ENCODE measurements at places on chromosomes 7 and 10.

DNA sequence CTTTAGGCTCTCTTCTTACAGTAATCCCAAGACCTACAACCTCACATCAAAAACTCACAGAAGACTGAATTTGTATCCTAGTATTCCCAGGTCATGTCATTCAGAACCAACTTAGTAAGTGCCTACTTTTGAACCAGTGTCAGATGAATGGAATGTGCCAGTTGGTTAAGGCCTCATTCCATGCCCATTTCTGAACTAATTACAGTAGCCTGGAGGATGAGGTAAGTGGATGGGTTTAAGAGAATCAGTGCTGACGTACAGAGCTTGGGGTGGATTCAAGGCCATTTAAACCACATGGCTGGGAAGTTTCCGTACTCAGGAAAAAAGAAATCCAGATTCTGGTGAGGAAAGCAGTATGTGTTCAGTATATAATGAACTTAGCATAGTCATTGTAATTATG is 21.9 kb upstream of the FOXP2 start:
- no peak for DNase-seq

DNA sequence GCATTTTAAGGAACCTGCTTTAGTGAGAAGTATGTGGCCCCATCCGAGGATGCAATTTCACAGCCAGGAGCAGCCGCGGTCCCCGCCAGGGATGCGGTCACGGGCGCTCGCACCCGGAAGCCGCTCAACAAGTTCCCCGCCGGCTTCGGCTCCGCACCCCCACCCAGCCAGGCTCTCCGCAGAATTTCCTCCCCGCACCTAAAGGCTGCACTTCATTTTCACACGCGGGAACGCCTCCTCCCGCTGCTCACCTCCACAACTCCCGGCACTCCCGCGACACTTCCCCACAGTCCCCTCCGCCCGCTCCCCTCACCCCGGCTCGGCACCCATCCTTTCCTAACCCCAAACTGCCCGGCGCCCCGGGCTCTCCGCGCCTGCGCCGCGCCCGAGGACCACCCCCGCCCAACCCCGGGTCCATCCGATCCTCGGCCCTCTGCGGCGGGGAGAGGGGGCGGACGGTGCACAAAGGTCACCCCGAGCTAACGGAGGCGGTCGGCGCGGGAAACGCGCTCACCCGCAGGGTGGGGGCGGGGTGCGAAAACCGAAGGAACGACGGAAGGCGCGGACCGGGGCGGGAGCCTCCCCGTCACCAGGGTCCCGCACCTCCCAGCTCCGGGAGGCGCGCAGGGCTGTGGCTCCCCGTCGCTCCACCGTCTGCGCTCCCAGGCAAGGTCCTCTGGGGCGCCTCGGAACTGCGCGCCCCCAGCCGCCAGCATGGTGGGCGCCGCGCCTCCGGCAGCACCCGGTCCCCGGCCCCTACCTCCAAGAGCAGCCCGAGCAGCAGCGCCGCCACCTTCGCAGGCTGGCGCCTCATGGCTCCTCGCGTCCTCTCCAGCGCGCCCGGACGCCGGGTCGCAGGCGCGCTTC is 558 bp downstream of the VOPP1 start:
- peak; percentile 72 for DNase-seq

GRCh38 chr10:101888251-101888949 is 44.8 kb upstream of the KCNIP2 start:
- DNase-seq = no peak

- peak; percentile 51 for DNase-seq
Observed at GRCh38 chr7:150378115-150378852, 846 bp upstream of the ZNF775 start.

- DNase-seq = no peak
Observed at GRCh38 chr7:101854084-101854865, 36.8 kb downstream of the CUX1 start.

- DNase-seq = no peak
Observed at GRCh38 chr10:116510565-116510964, 35.2 kb upstream of the PNLIP start.

- DNase-seq = no peak
Observed at GRCh38 chr10:49662169-49662830, 17.2 kb upstream of the C10orf53 start.

GRCh38 chr10:117476716-117477115 is 65.8 kb upstream of the EMX2 start:
- DNase-seq = no peak

DNA sequence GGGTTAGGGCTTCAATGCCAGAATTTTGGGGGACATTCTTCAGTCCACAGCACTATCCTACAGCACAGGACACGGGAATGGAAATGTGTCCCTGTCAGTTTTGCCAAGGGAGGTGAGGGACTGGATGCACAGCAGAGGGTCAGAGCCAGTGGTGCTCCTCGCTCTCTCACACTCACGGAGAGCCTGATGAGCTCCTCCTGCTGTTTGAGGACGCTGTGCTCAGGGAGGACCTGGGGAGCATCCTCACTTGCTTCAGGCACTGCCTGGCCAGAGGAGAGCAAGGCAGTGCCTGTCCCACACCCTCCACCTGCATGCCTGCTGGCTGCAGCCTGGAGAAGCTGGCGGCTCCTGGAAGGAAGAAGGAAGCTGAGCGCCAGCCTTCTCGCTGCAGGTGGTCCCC is 58.6 kb downstream of the RAMP3 start:
- no peak for DNase-seq

DNA sequence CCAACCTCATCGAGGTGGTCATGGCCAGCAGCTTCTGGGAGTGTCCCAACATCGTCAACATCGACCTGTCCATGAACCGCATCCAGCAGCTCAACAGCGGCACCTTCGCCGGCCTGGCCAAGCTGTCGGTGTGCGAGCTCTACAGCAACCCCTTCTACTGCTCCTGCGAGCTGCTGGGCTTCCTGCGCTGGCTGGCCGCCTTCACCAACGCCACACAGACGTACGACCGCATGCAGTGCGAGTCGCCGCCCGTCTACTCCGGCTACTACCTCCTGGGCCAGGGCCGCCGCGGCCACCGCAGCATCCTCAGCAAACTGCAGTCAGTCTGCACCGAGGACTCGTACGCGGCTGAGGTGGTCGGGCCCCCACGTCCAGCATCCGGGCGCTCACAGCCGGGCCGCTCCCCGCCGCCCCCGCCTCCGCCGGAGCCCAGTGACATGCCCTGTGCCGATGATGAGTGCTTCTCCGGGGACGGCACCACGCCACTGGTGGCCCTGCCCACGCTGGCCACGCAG is 75.0 kb downstream of the ELFN1 start:
- no peak for DNase-seq

- no peak for DNase-seq
Observed at GRCh38 chr10:100182908-100183307, 2.9 kb downstream of the ERLIN1 start.

GRCh38 chr7:131562941-131563340 is 6.5 kb upstream of the PODXL start:
- DNase-seq = no peak

GRCh38 chr10:115674496-115674895 is 581.3 kb downstream of the ATRNL1 start:
- no peak for DNase-seq

DNA sequence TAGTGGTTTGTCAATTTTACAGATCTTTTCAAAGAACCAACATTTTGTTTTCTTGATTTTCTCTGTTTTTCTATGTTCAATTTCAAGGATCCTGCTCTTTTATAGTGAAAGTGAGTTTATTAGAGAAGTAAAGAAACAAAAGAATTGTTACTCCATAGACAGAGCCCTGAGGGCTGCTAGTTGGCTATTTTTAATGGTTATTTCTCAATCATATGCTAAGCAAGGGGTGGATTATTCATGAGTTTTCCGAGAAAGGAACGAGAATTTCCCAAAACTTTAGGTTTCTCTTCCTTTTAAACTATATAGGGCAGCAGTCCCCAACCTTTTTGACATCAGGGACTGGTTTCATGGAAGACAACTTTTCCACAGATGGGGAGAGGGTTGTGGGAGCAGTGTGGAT is 165.0 kb downstream of the CCSER2 start:
- no peak for DNase-seq

GRCh38 chr7:94701555-94701973 is 45.6 kb upstream of the SGCE start:
- no peak for DNase-seq

- no peak for DNase-seq
Observed at GRCh38 chr7:92631067-92631849, 41.1 kb upstream of the FAM133B start.

GRCh38 chr7:135718794-135719437 is 9.1 kb downstream of the SLC13A4 start:
- DNase-seq = no peak

DNA sequence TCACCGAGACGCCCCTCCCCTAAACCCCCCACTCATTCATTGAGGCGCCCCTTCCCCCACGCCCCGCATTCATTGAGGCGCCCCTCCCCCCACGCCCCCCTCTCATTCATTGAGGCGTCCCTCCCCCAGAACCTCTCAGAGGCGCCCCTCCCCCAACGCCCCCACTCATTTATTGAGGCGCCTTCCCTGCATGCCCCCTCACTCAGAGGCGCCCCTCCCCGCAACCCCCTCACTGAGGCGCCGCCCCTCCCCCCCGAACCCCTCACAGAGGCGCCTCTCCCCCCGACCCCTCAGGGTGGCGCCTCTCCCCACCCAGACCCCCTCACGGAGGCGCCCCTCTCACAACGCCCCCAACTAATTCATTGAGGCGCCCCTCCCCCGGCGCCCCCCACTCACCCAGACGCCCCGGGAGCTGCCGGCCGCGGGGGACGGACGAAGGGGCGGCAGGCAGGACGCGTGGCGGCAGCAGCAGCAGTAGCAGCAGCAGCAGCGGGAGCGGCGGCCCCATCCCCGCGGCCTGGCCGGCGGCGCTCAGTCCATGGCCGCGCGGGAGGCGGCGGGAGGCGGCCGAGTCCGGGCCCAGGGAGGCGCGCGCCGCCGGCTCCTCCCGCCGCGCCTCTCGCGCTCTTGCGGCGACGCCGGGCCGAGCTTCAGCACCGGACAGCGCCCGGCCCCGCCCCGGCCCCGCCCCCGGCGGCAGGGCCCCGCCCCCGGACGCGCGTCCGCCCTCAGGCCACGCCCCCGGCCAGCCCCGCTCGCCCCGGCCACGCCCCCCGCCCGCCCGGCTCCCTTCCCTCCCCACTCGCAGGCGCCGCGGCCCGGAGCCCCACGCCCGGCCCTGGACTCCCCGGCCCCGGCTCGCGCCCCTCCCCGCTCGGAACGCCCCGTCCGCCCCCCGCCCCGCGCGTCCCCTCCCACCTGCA is at the start of gene PTPRN2:
PTPRN2 (minus strand) TSS at position 662 of the 923 bp plus-strand sequence.
- peak; percentile 44 for DNase-seq

DNA sequence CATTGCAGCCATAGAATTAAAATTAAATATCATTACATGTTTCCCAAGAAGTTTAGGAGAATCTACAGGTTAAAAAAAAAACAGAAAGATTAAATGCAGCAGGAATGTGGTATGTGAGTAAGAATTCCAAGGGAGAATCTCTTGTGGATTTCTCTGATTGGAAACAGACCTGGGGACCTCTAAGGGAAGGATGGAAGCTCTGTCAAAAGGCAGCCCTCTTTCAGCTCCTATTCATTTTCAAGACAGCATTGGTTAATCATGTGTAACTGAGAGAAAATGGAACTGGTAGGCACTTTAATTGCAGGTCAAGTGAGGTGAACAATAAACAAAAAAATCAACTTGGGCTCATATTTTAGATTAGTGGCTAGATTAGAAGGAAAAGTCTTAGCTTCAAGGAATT is 81.4 kb upstream of the MTPN start:
- no peak for DNase-seq

GRCh38 chr7:64886956-64887545 is 16.0 kb upstream of the ZNF273 start:
- DNase-seq = no peak

GRCh38 chr7:116218051-116218645 is 7.8 kb downstream of the TES start:
- DNase-seq = no peak

DNA sequence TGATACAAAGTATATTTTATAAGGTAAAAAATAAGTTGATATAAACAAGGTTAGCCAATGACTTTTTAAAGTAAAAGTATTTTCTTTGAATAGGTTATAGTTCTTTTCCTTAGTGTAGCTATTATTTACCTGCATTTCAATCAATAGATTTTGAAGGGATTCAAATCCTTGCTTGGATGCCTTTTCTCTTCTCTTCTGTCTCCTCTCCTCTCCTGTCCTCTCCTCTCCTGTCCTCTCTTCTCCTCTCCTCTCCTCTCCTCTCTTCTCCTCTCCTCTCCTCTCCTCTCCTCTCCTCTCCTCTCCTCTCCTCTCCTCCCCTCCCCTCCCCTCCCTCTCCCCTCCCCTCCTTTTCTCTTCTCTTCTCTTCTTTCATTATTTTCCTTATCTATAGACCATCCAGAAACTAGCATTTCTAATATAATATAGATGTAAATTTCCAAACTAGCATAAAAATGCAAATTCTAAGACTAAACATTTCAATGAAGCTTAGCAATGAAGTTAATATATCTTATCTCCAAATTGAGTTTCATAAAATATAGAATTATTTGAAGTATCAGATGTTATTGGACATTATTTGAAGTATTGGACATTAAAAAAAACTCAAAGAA is 60.5 kb upstream of the PRKCQ start:
- DNase-seq = no peak

DNA sequence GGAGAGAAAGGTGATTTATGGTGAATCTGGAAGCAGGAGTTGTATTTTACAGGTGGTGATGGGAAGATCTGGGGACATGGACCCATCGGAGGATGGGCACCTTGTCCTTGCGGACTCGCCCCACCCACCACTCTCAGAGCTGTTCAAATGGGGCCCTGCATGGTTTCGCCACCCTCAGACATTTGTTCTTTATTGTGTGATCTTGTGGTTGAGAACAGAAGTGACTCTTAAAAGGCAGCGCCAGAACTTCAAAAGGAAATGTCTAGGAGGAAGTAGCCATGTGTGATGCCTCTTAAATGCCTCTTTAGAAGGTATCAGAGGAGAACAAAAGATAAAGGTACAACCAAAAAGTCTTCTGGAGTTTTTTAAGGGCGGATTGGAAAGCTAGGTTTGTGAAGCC is 205.7 kb downstream of the KIAA1217 start:
- no peak for DNase-seq

- no peak for DNase-seq
Observed at GRCh38 chr7:141884539-141885225, 31.5 kb upstream of the OR9A4 start.

- no peak for DNase-seq
Observed at GRCh38 chr10:1543596-1543995, 193.7 kb downstream of the ADARB2 start.

DNA sequence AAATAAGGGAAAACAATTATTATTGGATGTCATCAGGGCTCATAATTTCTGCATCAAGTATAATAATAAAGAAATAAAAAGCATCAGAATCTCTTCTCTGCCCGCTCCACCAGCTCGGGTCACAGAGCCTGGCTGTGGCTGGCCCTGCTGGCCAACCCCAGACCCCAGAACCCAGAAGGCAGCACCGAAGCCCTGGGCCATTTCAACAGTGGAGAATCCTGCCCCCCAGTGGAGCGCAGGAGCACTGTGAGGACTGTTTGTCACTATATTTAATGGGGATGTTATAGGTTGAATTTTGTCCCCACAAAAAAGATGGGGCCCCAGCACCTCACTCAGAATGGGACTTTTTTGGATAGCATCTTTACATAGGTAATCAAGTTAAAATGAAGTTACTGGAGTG is 27.3 kb downstream of the DENND11 start:
- no peak for DNase-seq

- no peak for DNase-seq
Observed at GRCh38 chr7:37108615-37109014, 340.0 kb downstream of the ELMO1 start.

Data from CD4-positive, alpha-beta T cell treated with Interleukin-1 beta for 1 hour (primary cell).